ENCODE measurements at places on chromosomes 4 and X. TPM values are rescaled to one million over a fixed set of nuclear protein-coding genes. Genes with fewer than 3 reads are reported as not detected.

The SUPT20HL2 gene
- polyA plus RNA-seq = not detected

GRCh38 chr4:111666826-111667360 lies 478.4 kb upstream of the FAM241A start:
- no peak overlapping the region for H3K27ac ChIP-seq
- no peaks in the 10 kb centered on the region for H3K36me3 ChIP-seq
- no peaks in the 10 kb centered on the region for H3K4me1 ChIP-seq

DNA sequence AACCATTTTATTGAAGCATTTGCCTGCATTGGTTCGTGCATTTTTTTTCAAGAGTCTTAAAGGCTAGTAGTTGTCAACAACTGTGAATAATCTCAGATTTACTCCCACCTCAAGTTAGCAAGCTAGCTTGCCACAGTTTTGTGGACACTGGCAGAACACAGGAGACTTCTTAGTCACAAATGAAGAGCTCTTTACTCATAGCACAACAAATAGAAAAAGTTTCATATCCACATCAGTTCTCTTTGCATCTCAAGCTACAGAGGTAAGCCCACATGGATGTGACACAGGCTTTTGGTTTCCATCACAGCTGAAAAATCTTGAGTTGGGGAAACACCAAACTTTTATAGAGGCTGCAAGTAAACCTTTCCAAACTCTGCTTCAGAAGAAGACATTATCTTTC lies 2315.7 kb upstream of the TENM3 start:
- no peak overlapping the region for H3K27ac ChIP-seq
- no peaks in the 10 kb centered on the region for H3K36me3 ChIP-seq
- H3K27me3 ChIP-seq = no peaks in the 10 kb centered on the region
- no peak overlapping the region for H3K4me3 ChIP-seq
- DNase-seq = no peak

- no peaks in the 10 kb centered on the region for H3K36me3 ChIP-seq
- H3K4me3 ChIP-seq = peak overlapping the region; percentile 42
- no peak for DNase-seq
- peaks cover 25% of the 10 kb centered on the region for H3K27me3 ChIP-seq
- H3K4me1 ChIP-seq = peaks cover 24% of the 10 kb centered on the region
These were observed 1.2 kb downstream of the TMEM255A start for GRCh38 chrX:120309873-120310705.

DNA sequence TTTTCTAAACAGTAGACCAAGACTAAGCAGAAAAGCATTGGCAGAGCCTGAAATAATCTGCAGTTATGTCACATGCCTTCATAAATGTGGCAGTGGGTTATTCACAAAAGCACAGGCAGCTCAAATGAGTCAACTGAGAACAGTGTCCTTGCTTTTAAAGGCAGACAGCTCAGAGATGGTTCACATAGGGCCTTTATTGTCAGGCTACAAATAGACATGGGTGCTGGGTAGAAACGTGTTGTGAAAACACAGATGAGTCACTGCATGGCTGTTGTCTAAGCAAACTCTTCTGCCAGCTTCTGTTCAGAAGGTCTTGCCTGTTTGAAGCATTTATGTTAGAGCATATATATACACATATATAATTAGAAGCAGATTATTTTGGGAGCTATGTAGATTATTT lies 118.0 kb downstream of the SLC4A4 start:
- no peak overlapping the region for H3K4me3 ChIP-seq
- DNase-seq = no peak
- H3K27me3 ChIP-seq = no peaks in the 10 kb centered on the region
- no peaks in the 10 kb centered on the region for H3K4me1 ChIP-seq

GRCh38 chr4:95627024-95627605 lies 78.3 kb upstream of the UNC5C start:
- H3K27ac ChIP-seq = no peak overlapping the region
- H3K4me1 ChIP-seq = no peaks in the 10 kb centered on the region
- H3K4me3 ChIP-seq = no peak overlapping the region

DNA sequence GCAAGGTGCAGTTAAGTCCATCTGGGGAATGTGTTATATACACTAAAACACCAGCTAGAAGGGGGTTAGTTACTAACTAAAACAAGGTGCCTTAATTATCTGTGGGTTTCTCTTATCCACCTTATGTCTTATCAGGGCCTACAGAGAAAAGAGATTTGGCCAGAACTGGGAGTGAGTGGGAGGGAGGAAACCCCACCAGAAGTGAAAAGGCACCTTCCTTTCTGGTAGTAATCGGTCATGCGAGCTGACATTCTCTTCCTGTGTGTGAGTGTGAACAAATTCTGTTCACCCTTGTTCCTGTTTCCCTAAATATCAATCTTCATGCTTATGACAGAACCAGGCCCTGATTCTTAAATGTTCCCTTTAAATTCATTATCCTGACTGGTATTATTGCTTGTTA lies 43.5 kb downstream of the SRPX2 start:
- peaks cover 6% of the 10 kb centered on the region for H3K4me1 ChIP-seq
- no peak overlapping the region for H3K27ac ChIP-seq
- no peaks in the 10 kb centered on the region for H3K27me3 ChIP-seq
- H3K36me3 ChIP-seq = peaks cover 27% of the 10 kb centered on the region
- DNase-seq = no peak
- no peak overlapping the region for H3K4me3 ChIP-seq
